ENCODE measurements at places on chromosomes 5 and 9.

DNA sequence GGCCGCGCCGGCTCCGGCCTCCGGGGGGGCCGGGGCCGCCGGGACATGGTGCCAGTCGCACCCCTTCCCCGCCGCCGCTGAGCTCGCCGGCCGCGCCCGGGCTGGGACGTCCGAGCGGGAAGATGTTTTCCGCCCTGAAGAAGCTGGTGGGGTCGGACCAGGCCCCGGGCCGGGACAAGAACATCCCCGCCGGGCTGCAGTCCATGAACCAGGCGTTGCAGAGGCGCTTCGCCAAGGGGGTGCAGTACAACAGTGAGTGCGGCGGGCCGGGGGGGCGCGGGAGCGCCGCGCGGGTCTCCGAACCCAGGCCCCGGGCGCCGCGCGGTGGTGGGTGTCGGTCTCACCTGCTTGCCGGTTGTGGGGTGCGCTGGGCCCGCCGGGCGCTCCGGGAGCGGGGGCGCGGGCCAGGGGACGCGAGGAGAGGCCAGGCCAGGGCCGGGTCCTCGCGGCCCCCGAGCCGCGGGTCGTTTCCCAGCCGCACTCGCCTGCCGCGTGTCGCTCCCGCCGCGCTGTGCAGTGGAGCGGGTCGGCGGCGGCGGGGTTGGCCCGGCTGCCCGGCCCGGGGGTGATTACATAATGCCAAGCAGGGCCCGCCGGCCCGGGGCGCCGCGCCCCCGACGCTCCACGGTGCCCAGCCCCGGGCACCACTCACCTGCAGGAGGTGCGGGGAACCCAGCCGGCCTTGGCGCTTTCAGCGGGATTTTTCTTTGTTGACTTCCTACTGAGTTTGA is 492 bp downstream of the RABL6 start:
- no peak for DNase-seq

DNA sequence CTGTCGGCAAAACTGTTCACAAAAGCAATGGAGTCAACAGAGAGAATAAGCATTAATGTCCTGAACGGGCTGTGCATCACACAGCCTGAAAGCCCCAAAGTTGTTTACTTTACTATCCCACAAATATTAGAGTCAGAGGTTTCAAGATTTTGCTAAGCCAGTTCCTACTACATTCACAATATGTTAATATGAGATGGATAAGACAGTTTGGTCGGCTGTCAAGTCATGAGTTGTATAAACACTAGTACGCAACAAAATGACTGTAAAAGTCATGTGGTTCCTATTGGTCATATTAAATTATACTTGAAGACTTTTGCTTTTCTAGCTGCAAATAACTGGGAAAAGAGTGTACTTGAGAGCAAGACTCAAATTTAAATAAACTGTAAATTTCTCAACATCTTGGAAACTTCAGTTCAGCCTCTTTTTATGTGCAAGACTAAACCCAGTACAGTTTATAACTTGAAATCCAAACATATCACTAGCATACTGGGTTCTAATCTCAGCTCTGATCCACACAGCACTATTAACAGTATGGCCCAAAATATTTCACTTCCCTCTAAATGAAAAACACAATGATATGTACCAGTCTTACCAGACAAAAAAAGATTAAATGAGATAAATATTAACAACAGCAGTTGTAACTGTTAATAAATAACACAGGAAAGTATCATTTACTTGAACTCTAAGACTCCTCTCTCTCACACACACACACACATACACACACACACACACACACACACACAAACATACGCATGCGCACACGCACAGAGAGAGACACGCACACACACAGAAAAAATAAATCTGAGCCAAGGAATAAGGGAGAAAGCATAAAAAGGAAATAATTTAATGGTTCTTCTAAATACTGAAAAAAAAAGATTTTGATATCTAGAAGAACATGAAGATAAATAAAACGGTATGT is 33.1 kb downstream of the FANCC start:
- no peak for DNase-seq

- DNase-seq: peak; percentile 58
Observed at GRCh38 chr5:107428303-107428813, 242.4 kb downstream of the EFNA5 start.

GRCh38 chr5:54672871-54673270 is 155.3 kb downstream of the SNX18 start:
- DNase-seq: peak; percentile 85

GRCh38 chr5:149682532-149683075 is 47.5 kb upstream of the PPARGC1B start:
- DNase-seq: peak; percentile 25

- DNase-seq: no peak
Observed at GRCh38 chr5:6603643-6604042, 29.2 kb downstream of the NSUN2 start.

GRCh38 chr9:128286440-128286839 is 10.4 kb downstream of the SWI5 start:
- DNase-seq: no peak

GRCh38 chr5:173229382-173229959 is 5.5 kb downstream of the NKX2-5 start:
- DNase-seq: no peak

GRCh38 chr9:122819326-122819725 is 9.1 kb downstream of the PDCL start:
- no peak for DNase-seq

- no peak for DNase-seq
Observed at GRCh38 chr9:948497-948896, 28.0 kb upstream of the DMRT3 start.

GRCh38 chr5:67971971-67972821 is 243.4 kb upstream of the PIK3R1 start:
- no peak for DNase-seq
